ENCODE measurements at places on chromosomes 12 and 14.

DNA sequence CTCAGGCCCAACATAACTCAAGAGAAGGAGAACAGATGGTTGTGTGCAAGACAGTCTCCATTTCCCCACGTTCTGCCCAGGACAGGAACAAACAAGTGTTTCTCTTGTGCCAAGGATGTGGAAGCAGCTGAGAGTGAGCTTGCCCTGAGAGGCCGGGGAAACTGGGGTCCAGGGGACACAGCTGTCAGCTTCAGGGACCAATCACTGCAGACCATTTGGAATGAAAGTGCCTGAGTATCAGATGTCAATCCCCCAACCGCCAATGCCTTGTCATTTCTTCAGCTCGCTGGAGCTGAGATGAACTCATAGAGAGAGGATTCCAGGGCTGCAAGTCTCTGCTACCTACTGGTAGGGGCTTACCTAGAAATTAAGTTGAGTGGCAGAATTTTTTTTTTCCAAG is 71.9 kb upstream of the METAP2 start:
- no peak for DNase-seq

- no peak for DNase-seq
These were observed 3.8 kb upstream of the ASIC1 start for GRCh38 chr12:50053583-50053982.

DNA sequence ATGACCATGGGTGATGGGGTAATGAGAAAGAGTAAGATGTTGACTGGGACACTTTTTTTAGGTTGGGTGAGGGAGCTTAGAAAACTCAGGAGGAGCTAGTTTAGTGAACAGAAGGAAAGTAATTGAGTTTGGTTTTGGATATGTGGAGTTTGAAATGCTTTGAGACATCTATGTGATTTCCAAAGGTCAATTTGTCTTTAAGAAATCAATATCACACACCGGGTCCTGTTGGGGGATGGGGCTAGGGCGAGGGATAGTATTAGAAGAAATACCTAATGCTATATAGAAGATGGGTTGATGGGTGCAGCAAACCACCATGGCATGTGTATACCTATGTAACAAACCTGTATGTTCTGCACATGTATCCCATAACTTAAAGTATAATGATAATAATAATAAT is 118.4 kb downstream of the ASCL1 start:
- no peak for DNase-seq

DNA sequence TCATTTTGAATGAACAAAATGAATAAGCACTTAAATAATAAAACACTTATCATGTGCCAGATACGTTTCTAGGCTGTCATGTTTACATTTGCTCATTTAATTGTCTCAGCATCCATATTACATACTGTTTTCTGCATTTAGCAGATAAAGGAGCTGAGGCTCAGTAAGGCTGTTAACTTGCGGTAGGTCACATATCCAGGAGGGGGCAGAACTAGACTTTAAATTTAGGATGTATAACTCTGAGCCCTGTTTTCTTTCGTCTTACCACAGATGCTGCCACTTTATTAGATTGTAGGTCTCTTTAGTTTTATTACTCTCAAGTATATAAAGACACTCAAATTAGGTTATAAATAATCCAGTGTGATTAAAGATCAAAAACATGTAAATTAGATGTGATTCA is 17.7 kb downstream of the IRAK4 start:
- DNase-seq = peak; percentile 24

- DNase-seq = peak; percentile 59
These were observed 116.8 kb upstream of the SLC38A4 start for GRCh38 chr12:46942579-46942978.

All from RWPE1 (cell line).